ENCODE measurements at places on chromosomes 7 and 10.

DNA sequence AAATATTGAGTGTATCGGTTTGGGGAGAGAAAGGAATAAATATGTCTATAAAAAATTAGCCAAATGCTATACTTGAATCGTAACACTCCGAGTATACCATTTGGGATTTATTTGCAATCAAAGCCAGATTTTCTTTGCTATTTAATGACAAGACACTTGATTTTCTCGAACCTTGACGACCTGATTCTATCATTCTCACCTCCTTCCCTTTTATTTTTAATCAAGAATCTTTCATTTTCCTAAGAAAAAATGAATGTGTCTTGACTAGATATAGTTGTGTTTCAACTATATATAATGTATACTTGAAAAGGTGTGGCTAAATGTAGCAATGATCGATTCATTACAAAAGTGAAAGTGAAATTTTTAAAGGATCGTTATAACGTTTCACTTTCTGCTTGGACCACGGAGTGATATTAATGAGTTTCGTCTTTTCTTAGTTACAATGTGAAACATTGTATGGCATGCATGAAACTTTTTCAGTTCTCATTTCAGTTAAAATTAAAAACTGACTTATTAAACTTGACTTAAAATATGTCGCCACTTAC, 562 bp downstream of the NUB1 start:
- no peak for DNase-seq

DNA sequence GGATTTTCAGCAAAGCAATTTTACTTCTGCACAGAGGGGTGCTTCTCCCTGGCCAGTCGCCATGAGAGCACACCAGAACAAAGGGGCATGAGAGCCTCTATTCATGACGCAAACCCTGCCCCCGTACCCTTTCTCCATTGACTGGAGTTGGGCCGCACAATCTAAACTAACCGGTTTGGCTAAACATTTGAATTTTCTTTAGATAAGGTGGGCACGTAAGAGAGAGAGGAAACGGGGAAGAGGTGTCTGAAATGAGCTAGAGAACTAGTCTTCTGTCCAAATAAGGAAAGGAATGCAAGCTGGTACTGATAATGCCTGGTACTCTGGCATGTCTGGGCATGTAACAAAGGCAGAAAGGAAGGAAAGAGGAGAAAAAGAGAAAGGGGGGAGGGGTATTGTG, 13.2 kb upstream of the SCIN start:
- DNase-seq: no peak

- peak; percentile 33 for DNase-seq
These were observed 805 bp downstream of the MSRB2 start for GRCh38 chr10:23095966-23096801.

DNA sequence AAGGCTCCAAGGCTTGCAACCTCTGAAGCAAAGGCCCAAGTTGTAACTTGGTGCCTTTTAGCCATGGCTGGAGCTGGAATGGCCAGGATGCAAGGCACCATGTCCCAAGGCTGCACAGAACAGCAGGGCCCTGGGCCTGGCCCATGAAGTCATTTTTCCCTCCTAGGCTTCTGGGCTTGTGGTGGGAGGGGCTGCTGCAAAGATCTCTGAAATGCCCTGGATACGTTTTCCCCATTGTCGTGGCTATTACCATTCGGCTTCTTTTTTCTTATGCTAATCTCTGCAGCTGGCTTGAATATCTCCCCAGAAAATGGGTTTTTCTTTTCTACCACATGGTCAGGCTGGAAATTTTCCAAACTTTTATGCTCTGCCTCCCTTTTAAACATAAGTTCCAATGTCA, 234.2 kb downstream of the CDK14 start:
- no peak for DNase-seq

DNA sequence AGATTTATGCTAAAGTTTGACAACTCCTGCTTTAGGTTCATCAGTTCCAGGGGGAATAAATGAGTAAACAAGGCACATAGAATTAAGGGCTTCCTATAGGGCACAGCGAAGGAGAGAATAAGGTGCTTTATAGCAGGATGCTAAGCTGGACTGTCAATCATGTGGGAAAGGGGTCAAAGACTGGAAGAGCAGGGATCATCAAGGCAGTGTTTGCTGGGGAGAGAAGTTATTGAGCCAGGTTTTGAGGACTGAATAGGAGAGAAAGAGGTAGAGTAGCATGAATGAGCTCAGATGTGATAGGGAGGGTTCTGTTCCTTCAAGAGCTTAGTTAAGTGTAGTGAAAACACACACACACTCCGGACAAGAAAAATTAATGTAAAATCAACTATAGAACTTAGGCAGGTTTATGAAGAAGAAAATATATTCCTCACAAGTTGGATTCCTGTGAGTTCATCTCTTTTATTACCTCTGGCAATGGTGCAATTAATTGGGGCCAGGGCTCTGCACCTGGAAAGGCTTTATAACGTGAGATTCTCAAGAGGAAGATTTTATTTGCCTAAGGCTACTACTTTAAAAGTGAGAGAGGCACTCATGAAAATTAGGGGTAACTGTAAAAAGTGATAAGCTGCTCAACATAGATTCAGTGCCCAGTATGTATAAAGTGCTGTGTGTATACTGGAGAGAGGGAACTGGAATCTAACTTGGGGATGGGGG, 222.4 kb downstream of the AUTS2 start:
- DNase-seq: no peak

GRCh38 chr7:70614237-70615045, 517.5 kb upstream of the GALNT17 start:
- DNase-seq: peak; percentile 10

- no peak for DNase-seq
These were observed 232.5 kb downstream of the SKIDA1 start for GRCh38 chr10:21292763-21293517.

GRCh38 chr7:50645186-50645585, 80.0 kb upstream of the DDC start:
- DNase-seq: no peak

DNA sequence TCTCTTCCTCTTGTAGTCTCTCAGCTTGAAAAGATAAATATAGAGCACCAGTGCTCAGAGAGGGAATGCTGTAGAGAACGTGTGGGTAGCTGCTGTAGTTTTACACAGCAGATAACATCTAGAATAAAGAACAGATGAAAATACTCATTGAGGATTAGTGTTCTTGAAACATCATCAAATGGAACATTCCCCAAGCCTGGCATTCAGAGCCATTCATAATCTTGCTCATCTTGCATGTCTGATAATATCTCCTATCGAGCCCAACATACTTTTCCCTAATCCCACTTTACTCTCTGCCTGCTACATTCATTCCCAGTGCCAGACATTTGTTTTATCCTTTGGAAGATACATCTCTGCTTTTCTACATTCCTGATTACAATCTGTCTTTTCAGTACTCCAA, 35.2 kb downstream of the MCU start:
- no peak for DNase-seq

GRCh38 chr10:102642736-102643335, 1.4 kb upstream of the TRIM8 start:
- peak; percentile 48 for DNase-seq

- DNase-seq: no peak
These were observed 2.1 kb downstream of the COL13A1 start for GRCh38 chr10:69803809-69804208.

- no peak for DNase-seq
These were observed 35.3 kb upstream of the STARD3NL start for GRCh38 chr7:38142736-38143135.

DNA sequence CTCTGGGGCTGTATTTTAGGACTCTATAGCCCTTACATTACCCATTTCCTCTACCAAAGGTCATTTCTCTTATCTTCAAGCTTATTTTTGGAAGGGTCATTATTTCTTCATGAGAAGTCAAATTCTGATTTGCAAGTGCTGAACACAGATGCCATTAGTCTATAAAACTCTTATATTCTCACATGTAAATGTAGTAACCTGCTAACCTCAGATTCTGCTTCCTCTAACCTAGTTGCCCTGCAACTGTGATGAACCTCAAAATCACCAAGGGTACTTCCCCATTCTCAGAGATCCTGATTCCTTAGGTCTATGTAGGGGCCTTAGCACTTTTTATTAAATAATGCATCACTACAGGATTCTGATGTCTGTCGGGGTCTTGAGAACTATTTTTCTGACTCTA, 6.3 kb downstream of the FAS start:
- DNase-seq: peak; percentile 57

GRCh38 chr10:121608469-121609190, 10.4 kb upstream of the FGFR2 start:
- DNase-seq: peak; percentile 4

DNA sequence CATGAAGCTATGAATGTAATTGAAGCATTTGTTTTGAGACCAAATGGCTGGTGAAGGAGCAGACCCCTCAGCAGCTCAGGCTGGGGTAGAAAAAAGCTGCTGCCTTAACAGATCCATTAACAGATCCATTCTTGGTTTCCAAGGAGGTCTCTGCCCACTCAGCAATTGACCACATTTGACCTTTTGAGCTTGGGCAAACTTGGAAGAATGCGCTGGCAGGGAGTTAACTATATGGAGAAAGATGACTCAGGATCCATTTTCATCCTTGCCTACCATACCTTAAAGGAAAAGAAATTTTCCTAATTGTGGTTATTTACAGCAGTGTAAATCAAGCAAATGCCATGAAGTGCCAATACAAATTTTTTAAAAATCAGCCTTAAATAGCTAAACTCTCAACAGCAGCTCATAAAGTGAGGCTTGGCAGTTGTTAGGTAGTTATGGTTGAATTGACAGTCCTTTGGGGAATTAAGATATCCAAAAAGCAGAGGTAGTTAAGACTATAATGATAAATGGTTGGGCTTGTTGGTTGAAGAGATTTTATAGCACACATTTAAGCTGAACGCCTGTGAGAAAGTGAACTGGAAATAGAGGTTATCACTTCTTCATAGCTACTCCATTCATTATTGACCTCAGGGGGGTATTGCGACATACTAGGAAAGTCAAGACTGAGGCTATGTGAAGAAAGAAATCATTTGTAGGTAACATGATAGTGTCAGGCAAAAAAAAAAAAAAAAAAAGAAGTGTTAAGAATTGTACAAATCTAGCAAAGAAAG, 83.9 kb downstream of the MKX start:
- DNase-seq: no peak

GRCh38 chr10:44888886-44889285, 22.3 kb upstream of the TMEM72 start:
- no peak for DNase-seq

DNA sequence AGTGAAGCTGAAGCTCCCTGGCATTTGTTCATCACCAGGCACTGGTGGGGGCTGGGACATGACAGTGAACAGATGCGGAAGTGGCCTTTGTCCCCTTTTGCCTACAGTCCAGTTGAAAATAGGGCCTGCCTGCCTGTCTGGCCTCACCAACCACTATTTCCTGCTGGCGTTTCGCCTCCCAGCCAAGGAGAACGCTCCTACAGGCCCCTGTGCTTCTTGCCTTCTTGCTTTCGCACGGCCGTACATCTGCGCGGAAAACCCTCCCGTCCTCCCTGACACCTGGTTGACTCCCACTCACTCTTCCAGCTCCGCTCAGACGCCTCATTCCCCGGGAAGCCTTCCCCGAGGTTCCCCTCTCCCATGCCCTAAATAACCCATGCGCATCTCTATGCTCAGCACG, 317.3 kb downstream of the PRPF18 start:
- DNase-seq: no peak

- peak; percentile 22 for DNase-seq
These were observed 19.5 kb upstream of the NOM1 start for GRCh38 chr7:156929789-156930539.

DNA sequence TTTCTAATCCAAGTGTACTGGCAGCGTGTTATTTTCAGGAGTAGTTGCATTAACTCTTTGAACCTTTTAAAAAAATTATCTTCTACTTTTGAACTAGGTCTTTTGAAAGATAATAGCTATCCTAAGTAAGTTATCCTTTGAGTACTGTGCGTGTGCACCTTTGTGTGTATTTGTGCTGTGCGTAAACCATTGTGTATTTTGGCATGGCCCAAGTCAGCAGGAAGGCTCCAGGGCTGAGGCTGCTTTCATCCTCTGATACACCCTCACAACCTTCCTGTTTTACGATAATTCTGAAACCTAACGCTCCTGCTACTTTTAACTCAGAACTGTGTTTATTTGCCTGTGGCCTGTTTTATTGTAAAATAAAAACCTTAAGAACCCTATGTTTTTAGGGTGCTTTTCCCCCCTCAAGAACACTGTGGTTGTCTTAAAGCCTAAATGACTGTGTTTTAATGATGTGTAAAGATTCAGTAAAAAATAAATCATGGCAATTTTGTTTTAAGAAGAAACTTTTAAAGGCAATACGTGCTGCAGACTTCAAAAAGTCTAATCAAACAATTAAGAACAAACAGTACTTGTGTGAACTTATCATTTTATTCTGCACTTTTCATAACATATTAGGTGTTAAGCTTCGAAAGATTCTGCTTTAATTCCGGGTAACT, 57.5 kb downstream of the HDAC9 start:
- DNase-seq: no peak

GRCh38 chr7:10838228-10838627, 135.4 kb upstream of the PHF14 start:
- DNase-seq: no peak

DNA sequence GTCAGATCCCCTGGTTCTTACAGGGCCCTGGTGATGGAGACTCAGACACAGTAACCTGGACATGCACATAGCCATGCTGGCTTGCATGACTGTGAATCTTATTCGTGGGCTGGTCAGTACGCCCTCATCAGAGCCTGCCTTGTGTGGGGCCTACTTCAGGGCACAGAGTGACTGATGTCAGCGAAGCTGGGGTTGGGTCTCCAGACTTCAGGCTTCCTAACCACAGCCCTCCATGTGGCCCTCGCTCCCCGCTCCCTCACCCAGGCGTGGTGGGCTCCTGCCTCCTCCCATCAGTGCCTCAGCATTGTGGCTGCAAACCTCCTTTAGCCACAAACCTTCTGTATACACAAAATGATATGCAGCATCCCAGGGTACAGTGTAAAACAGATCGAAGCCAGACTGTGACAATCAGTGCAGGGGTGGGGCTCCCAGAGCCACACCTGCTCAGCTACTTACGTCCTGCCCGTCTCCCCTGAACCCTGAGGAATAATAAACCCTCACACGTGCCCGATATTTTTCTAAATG, 7.1 kb upstream of the C10orf105 start:
- DNase-seq: peak; percentile 50

DNA sequence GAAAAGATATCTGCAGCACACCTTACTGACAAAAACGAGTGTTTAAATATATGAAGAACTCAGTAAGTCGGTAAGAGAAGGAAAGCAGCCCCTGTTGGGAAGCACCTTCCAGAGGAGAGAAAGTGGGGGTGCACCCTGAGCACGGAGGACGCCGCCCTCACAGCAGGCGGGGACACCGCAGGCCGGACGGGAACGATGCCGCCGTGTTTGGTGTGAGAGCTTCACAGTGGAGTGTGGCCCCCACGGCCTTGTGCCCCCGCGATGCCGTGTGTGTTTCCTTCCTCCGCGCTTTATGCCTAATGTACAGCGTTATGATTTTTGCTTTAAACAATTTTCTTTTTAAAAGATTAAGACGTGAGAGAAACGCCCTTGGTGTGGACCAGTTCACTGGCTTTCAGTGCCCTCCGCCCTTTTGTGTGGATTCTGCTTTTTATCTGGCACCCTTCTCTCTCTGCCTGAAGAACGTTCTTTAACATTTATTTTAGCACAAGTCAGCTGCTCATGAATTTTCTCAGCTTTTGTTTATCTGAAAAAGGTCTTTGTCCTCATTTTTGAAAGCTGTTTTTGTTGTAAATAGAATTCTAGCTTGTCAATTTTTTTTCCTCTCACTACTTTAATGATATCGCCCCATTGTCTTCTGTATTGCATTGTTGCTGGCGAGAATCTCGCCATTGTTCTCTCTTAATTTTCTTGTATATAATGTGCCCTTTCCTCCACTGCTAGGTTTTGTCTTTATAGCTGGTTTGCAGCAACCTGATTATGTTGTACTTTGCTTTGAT, 110.7 kb downstream of the INPP5A start:
- DNase-seq: no peak
